ENCODE measurements at places on chromosomes 5 and 9.
A peak's percentile ranks its signal among the peaks of the same experiment; 100 is the strongest.

DNA sequence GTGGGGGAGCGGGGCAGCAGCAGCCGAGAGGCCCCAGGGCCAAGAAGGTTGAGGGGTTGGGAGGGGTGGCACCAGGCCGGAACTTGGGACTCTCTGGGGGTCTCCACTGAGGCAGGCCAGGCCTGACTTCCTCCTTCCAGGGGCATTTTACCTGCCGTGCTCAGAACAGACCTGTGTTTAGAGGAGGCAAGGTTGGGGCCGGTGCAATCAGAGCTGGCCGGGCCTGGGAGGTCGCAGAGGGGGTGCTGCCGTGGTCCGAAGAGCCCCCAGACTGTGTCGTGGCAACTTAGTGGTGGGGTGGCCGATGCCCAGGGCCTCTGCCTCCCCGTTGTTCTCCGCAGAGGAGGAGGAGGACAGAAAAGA lies 21.8 kb downstream of the GLT6D1 start:
- DNase-seq, result no peak

DNA sequence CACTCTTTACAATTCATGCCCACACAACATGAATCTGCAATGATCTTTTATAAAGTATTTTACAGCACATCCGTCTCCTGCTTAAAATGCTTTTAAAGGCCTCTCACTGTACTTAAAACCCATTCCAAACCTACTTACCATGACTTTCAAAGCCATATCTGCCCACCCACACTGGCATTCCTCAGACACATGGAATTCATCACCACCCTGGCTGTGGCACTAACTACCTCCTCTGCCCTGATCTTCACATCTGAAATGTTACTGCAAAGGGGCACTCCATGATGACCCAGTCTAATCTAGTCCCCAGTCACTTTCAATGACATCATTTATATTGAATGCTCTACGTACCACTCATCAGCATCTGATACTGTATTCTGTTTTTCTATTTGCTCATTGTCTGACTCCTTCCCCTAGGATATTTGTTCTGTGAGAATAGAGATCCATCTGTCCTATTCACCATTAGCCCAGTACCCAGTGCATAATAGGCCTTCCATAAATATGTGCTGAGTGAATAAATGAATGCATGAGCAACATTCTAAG lies 193.2 kb upstream of the KIF2A start:
- no peak for DNase-seq

- no peak for DNase-seq
Observed at GRCh38 chr5:88248094-88248493, 20.6 kb downstream of the TMEM161B start.

- DNase-seq, result no peak
Observed at GRCh38 chr5:56774957-56775356, 40.4 kb upstream of the MAP3K1 start.

DNA sequence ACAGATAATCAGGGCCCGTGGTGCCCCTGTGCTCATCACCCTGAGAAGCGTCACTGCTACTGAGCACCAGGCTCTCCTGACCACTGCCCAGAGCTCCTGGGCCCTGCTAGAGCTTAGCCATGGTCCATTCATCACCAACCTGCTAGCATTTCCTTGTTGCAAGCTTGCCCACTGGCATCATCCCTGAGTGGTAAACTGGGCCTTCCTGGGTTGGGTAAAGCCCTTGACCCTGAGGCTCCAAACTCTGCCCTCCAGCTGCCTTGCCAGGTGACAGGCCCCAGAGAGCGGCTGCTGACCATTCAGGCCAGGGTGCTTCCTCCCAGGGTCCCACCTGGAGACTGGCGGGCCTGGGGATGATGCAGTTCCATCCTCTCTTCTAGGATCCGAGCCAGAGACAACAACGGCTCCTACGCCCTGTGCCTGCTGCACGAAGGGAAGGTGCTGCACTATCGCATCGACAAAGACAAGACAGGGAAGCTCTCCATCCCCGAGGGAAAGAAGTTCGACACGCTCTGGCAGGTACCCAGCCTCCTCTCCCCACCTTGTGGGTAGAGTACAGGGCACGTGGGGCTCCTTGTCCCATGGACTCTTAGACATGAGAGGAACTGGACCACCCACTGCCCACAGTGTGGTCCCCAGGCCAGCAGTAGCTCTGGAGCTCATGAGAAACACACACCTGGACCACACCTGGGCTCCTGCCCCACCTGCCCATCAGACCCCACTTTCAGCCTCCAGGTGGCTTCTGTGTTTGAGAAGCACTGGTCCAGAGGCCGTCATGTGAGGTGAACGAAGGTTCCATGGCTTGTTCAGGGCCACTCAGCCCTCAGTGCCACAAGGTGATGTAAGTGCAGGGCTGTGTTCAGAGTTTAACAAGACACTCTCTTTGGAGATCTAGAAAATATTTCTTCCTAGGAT lies 60.5 kb downstream of the SYK start:
- no peak for DNase-seq

DNA sequence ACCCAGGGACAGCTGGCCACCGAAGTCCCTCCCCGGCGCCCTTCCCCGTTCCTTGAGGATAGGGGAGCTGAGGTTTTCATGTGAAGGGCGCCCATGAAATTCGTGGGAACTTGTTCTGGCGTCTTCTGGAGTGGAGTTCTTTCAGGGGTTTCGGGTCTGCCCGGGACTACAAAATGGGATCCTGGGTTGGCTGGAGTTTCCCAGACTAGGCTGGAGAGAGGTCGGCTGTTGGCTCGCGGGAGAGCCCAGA lies 3.6 kb upstream of the RGMB start:
- DNase-seq, result no peak

- no peak for DNase-seq
Observed at GRCh38 chr9:120918931-120919842, 7.4 kb downstream of the TRAF1 start.

- DNase-seq, result no peak
Observed at GRCh38 chr5:142117579-142118151, 9.1 kb downstream of the NDFIP1 start.

GRCh38 chr9:903886-904285 lies 62.4 kb downstream of the DMRT1 start:
- DNase-seq, result no peak

DNA sequence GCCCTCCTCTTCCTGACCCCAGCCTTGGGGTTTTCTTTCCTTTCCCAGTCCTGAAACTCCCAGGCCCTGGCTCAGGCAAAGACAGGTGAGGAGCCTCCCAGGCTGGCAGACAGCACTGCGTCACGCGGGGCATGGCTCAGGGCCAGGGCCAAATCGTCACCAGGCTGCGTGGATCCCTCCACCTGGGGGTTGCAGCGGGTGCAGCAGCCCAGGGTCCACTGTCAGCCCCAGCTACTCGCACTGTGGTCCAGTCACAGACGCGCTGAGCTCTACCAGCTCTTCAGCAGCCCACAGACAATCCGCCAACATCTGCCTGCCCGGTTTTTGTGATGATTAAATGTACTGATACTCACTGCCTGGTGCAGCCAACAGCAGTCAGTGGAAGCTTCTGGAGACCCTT lies 12.1 kb downstream of the FAM78A start:
- DNase-seq, result no peak

GRCh38 chr5:18534119-18534518 lies 899.9 kb downstream of the TAF11L14 start:
- no peak for DNase-seq

DNA sequence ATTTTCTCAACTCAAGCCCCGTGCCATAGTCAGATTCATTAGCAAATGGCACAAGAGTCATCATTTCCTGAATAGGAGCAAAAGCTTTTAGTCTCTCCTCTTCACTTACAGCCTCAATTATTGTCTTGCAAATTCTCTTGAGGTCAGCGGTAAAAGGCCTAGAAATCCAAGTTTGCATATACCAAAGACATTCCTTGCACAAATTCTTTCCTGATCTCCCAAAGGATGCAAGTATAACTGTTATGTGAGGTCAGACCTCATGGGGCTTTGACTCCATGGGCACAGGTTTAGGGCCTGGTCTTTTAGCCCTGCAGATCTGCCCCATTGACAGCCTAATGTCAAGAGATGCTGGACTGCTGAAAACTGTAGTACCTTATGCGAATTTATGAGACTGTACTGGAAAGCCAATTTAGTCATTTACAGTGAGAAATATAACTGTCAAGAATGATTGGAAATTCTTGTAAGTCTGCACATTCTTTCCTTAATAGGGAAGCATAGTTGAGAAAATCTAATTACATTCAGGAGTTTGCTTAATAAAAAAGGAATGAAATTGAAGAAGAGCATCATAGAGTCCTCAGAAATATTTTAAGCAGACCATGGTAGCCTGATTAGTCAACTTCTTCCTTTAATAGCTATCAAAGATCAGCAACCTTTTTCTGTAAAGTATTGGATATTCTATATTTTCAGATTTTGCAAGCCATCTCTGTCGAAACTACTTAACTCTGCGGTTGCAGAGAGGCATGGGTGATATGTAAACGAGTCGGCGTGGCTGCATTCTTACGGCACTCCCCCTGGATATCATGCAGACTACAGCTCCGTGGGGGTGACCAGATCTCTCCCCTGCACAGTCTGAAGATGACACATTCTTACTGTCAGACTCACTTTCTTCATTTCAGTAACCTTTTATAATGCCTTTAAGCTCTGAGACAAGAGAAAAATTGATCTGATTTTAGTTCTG lies 45.2 kb downstream of the GCNT4 start:
- DNase-seq, result peak; percentile 91

DNA sequence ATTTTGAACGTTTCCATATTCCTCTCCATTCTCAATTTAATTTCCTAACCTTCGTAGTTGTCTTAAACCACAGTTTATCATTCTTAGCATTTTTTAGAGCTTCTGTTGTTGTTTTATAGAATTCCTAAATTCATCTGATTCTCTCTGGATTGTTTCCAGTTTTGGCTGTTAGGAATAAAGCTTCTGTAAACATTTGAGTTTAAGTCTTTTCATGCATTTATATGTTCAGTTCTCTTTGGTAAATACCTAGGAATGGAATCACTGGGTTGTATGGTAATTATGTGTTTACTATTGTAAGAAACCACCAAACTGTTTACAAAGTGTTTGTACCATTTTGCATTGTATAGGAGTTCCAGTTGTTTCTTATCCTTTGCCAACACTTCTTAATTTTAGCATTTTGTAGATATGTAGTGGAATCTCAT lies 29.7 kb downstream of the GPR21 start:
- DNase-seq, result peak; percentile 51

GRCh38 chr9:33443464-33444154 lies 3.8 kb downstream of the AQP3 start:
- DNase-seq, result no peak

DNA sequence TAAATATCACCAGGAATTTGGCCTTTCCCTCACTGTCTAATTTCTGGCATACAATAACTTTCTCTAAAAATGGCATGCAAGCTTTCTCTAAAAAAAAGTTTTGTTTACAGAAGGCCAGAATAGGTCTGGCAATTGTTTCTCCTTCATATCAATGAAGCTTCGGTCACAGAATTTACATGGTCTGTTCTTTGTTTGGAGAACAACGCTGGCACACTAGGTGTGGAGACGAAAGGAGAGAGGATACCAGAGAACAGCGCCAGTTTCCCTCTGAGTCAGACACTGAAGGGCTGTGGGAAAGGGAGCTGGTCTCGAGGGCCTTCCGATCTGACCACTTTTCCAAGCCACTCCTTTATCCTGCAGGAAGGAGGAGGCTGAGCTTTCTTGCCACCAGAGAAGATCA lies 60.1 kb upstream of the ITGA1 start:
- DNase-seq, result peak; percentile 76

DNA sequence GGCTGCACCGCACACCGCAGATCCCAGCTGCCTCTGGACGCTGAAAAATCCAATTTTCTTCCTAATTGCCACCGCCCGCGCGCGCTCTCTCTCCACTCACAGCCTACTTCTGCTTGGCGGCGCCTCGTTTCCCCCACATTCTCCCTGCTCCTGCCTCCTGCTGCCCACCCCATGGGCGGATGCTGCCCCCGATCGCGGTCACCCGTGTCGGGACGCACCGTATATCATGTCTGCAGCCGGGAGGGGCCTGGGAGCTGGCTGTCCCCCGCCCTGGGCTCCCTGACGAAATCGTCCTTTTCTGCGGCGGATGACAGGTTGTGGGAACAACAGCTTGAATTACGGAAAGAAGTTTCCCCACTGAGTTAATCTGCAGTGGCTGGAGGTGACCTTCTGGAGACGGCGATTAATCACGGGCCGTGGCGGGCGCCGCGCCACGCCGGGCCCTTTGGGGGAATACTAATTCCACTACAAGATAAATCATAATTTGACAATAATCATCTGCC lies 36.3 kb upstream of the PSD2 start:
- DNase-seq, result no peak

DNA sequence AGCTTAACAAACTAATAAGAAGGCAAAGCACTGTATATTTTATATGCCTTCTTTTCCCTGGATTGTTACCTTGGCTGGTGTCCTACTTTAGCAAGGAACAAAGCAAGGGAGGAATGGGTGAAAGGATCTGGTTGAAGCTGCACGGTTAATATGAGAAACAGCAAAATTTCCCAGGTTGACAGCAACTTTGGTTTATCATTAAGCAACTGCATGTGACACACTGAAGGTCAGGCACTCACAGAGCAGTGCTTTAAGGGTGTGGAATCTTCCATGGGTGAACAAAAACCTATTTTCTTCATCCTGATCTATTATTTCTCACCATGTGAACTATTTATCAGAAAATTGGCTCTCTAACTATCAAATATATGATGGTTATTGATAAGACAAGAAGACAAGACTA lies 109.0 kb upstream of the ATP10B start:
- DNase-seq, result no peak

GRCh38 chr5:58348996-58349728 lies 110.7 kb downstream of the PLK2 start:
- peak; percentile 47 for DNase-seq

GRCh38 chr5:149735066-149735465 lies 5.0 kb downstream of the PPARGC1B start:
- peak; percentile 43 for DNase-seq

DNA sequence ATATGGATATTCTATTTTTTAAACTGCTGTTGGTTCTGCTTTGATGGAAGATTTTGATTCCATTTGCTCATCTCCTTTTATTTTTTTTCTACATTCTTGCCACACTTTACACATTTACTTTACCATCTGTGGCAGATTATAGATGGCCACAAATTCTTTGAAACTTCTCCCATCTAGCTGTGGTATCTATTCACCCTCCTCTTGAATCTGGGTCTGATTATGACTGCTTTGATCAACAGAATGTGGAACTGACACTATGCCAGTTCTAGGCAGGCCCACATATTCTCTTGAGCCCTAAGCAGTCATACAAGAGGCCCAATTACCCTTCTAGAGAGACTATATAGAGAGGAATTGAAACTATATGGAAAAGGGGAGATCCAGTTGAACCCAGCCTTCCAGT lies 439.0 kb upstream of the PTGER4 start:
- DNase-seq, result no peak

- DNase-seq, result no peak
Observed at GRCh38 chr9:70092190-70092589, 48.5 kb downstream of the MAMDC2 start.

DNA sequence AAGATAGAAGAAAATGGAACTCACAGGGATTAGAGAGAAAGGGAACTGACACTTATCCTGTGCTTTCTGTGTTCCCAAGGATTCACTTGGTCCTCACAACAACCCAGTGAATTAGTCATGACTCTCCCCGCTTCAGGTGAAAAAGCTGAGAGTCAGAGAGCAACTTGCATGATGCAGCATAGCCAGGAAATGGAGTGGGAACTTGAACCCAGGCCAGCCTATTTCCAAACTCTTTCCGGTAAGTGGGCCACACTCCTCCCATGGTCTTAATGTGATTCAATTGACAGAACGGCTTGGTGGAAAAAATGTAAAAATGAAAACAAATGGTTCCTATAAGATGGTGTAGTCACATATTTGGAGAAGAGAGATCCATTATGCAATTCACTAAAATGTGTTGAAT lies 45.9 kb upstream of the CEMIP2 start:
- no peak for DNase-seq

GRCh38 chr5:78972654-78973428 lies 12.3 kb downstream of the ARSB start:
- DNase-seq, result no peak
